Panc1 (cell line): ENCODE measurements at places on chromosomes 1 and 21. TPM values are rescaled to one million over a fixed set of nuclear protein-coding genes. Genes with fewer than 3 reads are reported as not detected.

DNA sequence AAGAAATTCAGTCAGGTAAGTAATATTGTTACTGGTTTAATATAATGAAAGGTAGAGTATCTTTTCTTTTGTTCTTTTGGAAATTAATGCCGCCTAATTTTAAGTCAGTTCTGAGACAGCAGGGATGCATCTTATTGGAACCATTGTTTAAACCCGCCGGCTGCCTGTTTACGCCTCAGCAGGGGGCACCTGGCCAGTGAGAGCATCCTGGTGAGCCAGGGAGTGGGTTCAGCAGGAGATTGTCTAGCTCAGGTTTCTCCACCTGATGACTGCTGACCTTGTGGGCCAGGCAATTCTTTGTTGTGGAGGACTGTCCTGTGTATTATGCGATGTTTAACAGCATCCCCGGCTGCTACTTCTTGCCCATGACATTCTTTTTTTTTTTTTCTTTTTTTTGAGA, 30.2 kb downstream of the CHAF1B start:
- no peak for DNase-seq

GRCh38 chr1:34143975-34144374, 21.1 kb downstream of the CSMD2 start:
- no peak for DNase-seq

DNA sequence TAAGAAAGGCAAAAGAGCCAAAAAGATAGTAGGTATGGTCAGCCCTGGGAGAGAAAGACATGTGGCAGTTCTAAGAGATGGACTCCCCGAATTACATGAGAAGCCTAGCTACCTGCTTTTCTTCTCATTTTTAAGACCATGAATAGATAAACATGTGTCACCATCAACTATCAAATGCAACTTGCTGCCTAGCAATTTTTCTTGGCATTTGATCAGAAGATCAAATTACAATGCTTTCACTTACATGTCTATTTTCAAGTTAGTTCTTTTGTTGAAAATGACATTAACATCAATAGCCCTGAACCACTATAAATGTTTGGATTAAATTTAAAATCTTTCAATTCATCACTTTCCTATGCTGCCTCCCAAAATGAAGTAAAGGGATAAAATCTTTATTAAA, 212.3 kb downstream of the HHIPL2 start:
- no peak for DNase-seq

GRCh38 chr1:24984800-24985522, 54.9 kb upstream of the RUNX3 start:
- DNase-seq = no peak

GRCh38 chr1:10908266-10908665, 104.2 kb upstream of the TARDBP start:
- no peak for DNase-seq

GRCh38 chr1:31122741-31123140, 57.2 kb upstream of the PUM1 start:
- DNase-seq = no peak

DNA sequence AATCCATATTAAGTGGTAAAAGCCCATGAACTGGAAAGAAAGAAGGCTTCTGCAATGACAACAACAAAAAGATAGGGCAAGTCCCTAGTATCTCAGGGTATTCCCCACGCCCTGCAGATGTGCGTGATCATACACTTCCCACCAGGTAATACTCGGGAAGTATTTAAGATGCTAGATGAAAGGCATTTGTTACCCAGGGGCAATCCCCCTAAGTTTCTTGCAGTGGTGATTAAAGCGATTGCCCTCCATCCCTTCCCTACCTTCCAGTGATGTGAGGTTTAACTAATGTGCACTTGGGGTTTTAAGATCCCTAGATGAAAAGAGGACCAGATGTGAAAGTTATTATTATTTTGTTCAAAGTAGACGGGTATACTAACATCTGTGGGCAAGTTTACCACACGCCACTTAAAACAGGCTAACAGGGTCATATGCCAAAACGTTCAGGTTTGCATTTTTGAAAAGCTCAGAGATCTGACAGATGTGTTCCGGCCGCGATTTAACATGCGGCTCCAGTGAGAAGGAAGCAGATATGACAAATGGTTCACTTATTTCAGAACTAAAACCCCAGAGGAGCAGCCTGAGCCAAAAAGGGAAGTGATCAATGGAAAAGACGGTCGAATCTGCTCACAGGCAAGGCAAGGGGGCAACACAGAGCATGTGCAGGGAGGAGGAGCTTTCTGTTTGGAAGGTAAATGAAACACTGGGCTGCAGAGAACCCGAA, 17.4 kb downstream of the TIAM1 start:
- DNase-seq = no peak

GRCh38 chr21:30839304-30839703, 9.7 kb upstream of the KRTAP7-1 start:
- DNase-seq = no peak

GRCh38 chr1:230696722-230697437, 17.0 kb downstream of the AGT start:
- DNase-seq = no peak

DNA sequence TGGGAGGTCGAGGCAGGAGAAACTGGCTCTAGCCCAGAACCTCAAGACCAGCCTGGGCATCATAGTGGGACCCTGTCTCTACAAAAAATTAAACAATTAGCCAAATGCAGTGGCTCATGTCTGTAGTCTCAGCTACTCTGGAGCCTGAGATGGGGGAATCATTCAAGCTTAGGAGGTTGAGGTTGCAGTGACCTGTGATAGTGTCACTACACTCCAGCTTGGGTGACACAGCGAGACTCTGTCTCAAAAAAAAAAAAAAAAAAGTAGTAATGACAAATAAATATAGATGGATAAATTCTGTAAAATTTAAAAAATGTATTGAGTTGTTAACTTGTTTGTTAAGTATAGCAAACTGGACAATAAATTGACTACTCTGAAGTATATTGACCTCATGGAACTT, 5.9 kb upstream of the CDC14A start:
- DNase-seq = no peak

DNA sequence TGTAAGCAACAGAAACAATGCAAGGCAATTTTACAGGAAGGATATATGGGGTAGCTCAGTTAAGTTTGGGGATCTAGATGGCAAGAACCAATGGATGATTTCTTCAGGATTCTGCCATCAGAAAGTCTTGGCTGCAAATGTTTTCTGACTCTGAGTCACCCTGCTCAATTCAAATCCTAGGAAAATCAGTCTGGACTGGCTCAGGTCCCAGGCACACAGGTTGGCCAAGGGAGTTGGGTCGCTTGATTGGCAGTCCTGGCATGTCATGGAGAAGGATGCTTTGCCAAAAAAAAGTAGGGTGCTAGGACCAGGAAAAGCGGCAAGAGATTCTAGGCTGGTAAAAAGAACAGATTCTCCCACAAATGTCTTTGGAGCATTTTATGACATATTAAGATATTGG, 28.9 kb upstream of the S1PR1 start:
- no peak for DNase-seq

GRCh38 chr1:181185461-181185860, 97.0 kb downstream of the IER5 start:
- no peak for DNase-seq

- DNase-seq = no peak
Observed at GRCh38 chr1:62274496-62275485, 44.4 kb downstream of the KANK4 start.

DNA sequence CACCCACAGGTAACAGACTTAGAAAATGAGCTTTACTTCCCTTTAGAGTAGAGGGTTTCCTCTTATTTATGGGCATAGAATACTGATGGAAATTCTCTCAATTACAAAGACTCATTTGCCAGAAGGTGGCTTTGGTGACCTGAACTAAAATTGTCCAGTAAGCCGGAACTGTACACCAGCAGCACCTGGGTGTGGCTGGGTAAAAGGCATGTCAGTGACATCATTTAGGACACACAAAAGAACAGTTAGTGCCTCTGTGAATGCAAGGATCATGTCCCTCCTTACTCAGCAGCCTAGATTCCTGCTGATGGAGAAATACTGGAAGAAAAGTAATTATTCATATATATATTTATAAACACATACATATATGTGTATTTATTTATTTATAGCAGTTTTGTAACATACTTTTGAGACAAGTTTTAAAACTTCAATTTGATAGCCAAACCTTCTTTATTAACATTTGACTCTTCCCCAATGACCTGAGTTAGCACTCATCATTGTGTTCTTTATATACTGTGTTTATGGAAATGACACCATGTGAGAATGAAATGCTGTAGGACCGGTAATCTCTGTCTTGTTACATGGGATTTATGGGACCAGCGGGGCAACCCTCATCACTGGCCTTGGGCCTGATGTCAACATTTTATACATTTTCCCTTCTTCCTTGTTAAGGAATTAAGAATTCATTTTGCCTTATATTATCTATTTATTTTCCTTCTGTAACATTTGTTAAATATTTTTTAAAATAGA, 274.4 kb downstream of the BRINP2 start:
- no peak for DNase-seq

DNA sequence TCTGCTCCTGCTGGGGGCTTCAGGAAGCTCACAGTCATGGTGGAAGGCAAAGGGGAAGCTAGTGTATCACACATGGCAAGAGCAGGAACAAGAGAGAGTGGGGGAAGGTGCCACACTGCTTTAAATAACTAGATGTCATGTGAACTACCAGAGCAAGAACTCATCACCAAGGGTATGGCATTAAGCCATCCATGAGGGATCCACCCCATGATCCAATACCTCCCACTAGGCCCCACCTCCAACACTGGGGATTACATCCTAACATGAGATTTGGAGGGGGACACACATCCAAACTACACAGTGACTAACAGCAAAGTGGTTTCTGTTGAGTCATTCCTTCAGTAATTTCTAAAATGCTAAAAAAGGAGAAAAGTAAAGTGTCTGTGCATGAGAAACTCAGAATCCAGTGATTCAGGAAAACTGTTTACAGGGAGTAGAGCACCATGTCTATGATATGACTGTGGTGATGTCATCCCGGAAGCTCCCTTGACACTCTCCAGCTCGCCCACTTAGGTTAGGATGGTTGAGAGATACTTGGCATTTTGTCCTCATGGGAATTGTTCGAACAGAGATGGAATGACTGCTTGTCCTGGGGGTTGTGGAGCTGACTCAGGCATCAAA, 50.3 kb downstream of the CHD1L start:
- DNase-seq = no peak

DNA sequence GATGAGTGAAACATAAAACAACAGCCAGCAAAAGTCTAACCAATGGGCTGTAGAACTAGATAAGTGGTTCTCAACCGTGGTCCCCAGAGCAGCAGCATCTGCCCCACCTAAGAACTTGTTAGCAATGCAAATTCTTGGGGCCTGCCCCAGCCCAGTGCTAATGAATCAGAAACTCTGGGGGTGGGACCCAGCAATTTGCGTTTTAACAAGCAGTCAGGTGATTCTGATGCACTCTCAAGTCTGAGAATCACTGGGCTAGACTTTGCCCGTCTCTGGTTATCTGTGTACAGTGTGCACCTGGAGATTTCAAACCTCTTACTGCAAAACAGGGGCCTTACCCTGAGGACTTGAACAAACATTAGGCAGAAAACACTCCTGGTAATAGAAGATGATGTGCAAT, 66.5 kb downstream of the PLXNA2 start:
- no peak for DNase-seq

- DNase-seq = no peak
Observed at GRCh38 chr21:34530261-34530660, 18.3 kb upstream of the KCNE1 start.

- no peak for DNase-seq
Observed at GRCh38 chr1:100606438-100606837, 68.5 kb downstream of the GPR88 start.

- DNase-seq = no peak
Observed at GRCh38 chr1:220884109-220884980, 5.1 kb downstream of the HLX start.

GRCh38 chr1:7408771-7409150, 362.3 kb upstream of the VAMP3 start:
- DNase-seq = no peak

- DNase-seq = no peak
Observed at GRCh38 chr21:45285266-45285931, 2.3 kb downstream of the POFUT2 start.

DNA sequence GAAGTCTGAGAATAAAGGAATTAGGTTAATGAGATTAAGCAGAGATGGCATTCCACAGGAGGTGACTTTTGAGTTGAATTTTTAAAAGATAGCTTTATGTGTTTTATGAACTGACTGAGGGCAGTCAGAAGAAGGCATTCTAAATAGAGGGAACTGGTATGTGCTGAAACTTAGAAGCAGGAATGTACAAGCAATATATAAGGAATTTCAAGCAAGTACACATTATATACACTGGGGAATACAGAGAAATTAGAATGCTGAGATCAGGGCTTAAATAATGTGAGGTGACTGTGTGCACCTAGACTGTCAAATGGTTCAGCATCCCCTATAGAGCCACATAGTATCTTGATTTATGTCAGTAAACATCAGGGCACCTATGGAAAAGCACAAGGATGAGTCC, 19.3 kb downstream of the WNT2B start:
- DNase-seq = no peak

DNA sequence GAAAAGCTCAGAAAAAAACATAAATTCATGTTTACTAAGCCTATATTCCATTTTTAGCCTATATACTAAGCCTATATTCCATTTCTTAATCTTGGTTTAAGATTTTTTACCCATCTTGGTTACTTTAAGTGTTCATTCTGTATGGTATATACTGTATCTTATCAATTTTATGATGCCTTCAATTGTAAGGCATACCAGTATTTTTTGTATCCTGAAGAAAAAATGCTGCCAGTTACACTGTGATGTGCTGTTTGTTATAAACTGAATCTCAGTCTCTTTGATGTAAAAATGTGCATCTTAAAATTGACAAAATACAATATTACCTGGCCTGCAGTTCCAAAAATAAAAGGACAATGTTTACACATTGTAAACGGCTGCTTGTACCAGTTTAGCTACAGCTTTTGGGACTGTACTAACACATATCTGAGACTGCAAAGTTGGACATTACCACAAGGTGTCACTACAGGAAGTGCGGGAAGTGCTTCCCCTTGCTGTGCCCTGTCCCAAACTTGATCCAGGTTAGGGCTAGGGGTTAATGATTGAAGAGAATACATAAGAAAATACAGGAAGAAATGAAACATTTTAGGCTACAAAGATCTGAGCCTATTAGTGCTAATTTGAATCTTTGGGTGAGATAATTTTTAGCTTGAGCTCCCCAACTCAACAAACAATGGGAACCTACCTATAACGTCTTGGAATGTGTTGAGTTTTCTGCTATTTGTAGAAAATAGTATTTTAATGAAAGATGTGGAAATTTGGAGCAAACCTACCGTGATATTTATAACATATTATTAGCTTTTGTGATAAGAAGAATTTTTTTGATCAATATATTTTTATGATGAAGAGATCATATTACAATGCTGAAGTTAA, 108.9 kb downstream of the LBR start:
- peak; percentile 52 for DNase-seq

DISP3 gene
- total RNA-seq = 1.1 TPM

PSMB2 gene
- total RNA-seq = 95.0 TPM

LRRN2 gene
- total RNA-seq = 2.0 TPM

LAD1 gene
- total RNA-seq = 0.10 TPM

SPRR2A gene
- not detected for total RNA-seq

NCAM2 gene
- 2.2 TPM for total RNA-seq

SELL gene
- total RNA-seq = 0.31 TPM

LCE1F gene
- not detected for total RNA-seq

TIMM17A gene
- 118 TPM for total RNA-seq

DEPDC1 gene
- 43.0 TPM for total RNA-seq

RGS1 gene
- total RNA-seq = not detected
